NCI-H1092 treated with DMSO at 0.1 percent for 48 hours (cell line): ENCODE measurements at places on chromosomes 12 and 14.

- DNase-seq: no peak
These were observed 4.2 kb upstream of the AAAS start for GRCh38 chr12:53325511-53326061.

DNA sequence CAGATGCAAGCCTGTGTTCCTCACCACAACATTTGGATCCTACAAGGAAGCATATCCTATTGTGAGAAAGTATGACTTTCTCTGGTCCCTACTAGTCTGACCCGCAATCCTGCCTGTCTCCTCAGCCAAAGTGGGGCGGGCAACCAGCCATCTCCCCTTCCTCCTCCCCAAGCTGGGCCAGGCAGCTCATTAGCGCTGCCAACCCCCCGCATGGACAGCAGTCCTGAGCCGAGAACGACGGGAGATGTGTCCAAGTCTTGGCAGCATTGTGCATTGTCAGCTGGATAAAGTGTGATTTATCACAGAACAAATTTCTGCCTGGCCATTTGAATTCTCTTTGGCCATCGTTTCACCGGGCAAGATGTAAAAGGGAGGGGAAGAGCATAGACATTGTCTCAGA, 139.4 kb downstream of the SLC15A4 start:
- DNase-seq: peak; percentile 5

DNA sequence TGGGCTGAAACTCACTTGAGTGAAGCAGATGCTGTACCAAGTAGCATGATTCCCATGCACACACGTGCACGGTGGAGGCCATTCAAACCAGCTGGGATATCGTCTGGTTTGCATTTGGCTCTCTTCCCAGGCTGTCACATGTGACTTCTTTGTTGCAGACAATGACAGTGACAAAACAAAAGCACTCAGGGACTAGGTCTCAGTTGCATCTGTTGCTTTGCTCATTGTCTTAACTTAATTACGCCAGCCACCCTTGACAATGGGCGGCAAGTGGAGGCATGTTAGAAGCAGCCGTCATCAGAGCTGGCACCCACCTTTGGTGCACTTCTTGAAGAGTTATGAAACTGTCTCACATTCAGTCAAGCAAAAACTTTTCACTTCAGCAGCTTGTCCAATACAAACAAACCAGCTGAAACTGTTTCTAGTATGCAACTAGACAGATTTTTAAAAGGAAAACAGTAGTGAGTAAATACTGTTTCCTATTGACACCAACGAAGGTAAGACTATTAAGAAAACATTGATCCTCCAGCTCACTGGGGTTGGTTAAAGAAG, 74.3 kb downstream of the IGF1 start:
- peak; percentile 25 for DNase-seq

DNA sequence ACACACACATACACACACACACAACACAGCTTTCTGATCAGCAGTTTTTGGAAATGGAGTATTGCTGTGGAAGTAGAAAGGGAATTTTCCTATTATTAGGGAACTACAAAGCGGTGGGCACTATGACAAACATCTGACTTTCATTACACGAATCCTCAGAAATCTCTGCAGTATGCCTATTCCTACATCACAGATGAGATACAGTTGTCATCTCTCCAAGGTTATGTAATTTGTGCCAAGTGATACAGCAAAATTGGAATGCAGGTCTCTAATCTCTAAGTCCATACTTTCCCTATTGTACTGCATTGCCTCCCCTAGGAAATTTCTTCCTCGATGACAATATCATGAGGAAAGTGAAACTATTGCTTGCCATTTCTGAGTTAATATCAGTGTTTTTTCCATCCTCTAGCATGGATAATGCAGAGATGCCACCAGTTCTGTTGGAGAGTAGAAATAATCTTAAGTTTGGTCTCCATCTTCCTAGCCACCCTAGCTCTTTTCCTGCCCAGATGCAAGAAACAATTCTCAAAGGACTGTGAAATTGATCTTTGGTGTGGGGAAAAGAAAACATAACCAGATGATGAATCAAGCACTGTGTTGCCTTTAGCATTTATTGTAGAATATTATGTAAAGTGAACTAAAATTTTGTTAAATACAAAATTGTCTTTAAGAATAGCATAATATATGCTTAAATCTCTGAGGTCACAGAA, 94.7 kb downstream of the ERGIC2 start:
- no peak for DNase-seq

- DNase-seq: no peak
These were observed 54.9 kb downstream of the ANKRD9 start for GRCh38 chr14:102454711-102455110.

DNA sequence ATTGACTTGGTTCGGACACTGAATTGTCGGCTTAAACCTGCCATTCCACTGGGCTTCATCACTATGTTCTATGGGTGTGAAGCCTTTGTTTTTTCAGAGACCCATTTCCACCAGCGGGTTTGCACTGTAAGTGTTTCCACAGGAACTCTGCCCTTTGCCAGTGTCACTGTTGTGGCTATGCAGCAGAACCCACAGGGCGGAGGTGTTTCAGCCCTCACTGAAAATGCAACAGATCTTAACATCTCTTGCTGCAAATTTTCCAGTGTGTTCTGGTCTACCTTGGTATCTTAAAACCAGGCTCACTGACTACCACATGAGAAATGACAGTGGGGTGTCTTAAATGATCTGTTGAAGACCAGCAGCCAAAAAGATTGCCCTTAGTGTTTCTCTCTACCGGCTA, 21.1 kb downstream of the PRKCH start:
- no peak for DNase-seq
